Fibroblast of gingiva (primary cell): ENCODE measurements at places on chromosomes 7 and 10.

GRCh38 chr7:151553356-151553755 is 33.7 kb upstream of the RHEB start:
- no peak for DNase-seq

- DNase-seq = no peak
These were observed 138.7 kb upstream of the SMIM30 start for GRCh38 chr7:113256883-113257531.

- DNase-seq = peak; percentile 9
These were observed 878.5 kb downstream of the LRMDA start for GRCh38 chr10:76309741-76310587.

DNA sequence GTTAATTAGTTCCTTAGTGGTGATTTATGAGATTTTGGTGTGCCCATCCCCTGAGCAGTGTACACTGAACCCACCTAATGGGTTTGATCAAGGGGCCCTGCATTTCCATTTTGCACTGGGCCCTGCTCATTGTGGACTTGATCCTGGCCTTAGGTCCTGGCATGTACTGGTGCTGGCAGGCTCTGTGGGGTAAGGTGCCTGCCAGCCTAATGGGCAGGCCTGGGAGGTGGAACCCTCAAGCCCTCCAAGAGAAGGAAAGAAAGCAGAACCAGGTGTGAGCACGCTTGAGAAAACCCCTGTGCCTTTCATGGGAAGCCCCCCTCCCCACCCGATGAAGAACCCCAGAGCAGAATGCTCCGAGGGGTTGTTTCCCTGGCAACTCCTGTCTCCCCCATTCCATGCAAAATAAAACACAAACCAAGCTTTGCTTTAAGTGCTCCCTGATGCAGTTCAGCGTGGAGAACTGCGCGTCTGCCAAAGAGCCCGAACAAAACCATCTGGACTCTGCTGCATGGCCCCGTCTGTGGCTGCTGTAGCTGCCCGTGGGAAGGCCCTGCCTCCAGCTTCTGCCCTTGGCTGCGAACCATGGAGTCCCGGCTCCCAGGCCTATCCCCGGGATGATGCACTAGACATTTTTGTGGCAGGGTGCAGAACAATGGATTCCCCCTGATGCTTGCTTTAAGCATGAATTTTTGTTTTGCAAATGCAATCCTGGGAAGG is 123.3 kb downstream of the PRPF18 start:
- DNase-seq = peak; percentile 53

DNA sequence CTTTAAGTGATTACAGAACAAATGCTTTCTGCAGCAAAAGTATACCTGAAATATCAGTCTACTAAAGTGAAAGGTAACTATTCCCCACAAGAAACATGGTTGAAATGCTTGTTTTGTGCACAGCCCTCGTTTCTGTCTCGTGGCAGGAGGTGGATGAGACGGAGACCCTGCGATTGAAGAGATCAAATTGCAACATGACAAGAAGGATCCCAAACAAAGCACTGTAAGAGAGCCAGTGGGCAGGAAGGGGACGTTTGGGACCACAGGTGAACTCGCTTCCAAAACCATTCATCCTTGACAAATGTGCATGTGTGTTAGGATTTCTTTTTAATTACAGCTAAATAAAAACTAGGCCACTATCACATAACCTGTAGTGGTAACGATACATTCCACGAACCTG is 192.6 kb downstream of the CCSER2 start:
- no peak for DNase-seq

DNA sequence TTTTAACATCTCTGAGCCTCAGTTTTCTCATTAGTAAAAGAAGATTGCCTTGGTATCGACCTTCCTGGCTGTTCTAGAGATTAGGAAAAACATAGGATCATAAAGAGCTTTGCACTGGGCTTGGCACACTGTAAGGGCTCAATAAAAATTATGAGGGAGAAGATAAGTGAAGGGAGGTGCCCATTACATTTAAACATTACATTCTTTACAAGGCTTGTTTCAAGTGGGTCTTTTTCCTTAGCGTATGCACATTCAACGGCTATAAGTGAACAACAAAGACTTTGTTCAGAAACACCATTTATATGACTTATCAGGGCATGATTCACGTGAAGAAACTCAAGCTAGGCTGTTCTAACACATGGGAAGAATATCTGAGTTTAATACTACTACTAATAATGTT is 351.9 kb upstream of the NPVF start:
- DNase-seq = no peak

- DNase-seq = no peak
These were observed 151.0 kb upstream of the FRMD4A start for GRCh38 chr10:14481752-14482151.

GRCh38 chr7:18900236-18900635 is 217.2 kb downstream of the TWIST1 start:
- no peak for DNase-seq

- no peak for DNase-seq
These were observed 354.8 kb upstream of the CELF2 start for GRCh38 chr10:10662716-10663408.

DNA sequence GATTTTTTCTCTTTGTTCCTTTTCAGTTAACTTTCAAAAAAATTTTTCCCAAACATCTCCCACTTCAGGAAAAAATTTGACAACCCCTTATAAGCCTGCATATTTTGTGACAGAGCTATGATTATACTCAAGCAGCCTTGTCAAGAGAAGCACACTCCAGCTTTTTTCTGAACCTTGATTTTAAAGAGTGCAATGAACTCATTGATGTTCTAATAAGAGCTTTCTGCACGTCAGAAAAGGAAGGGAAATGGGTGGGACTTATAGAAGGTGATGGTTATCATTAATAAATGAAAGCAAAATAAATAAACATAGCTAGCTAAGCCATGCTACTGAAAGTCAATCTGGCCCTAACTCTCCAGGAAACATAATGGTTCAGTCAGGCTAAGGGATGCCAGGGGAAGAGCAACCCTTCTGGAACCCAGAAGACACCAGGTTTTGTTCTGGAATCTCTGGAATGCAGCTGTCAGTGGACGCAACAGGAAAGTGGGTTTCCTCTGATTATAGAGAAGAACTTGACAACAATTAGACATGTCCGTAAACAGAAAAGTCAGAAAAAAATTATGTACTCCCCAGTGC is 76.1 kb downstream of the NHLRC2 start:
- DNase-seq = no peak

- DNase-seq = peak; percentile 42
These were observed 2.0 kb downstream of the C10orf105 start for GRCh38 chr10:71717551-71717951.

- no peak for DNase-seq
These were observed 517.6 kb downstream of the KCNMA1 start for GRCh38 chr10:77120012-77120411.

DNA sequence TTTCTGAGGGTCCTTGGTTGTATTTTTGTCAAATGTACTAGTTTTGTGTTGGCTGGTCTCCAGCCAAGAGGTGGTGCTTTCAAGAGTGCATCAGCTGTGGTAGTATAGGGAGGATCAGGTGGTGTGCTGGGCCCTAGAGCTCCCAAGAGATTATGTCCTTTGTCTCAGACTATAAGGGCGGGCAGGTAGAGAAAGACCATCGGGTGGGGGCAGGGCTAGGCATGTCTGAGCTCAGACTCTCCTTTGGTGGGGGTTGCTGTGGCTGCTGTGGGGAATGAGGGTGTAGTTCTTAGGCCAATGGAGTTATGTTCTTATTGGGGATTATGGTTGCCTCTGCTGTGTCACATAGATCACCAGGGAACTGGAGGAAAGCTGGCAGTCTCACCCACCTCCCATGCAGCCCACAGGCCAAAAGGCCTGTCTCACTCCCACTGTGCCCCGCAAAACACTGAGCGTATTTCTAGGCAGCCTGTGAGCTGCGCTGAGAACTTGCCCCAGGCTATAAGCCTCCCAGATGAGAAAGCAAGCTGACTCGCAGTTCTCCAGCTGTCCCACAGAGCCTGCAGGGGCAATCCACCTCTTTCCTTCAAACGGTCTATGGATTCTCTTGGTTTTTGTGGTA is 1066.7 kb downstream of the GRM8 start:
- no peak for DNase-seq

- DNase-seq = no peak
These were observed 17.0 kb downstream of the KCP start for GRCh38 chr7:128893251-128894100.

GRCh38 chr10:29991382-29991781 is 68.0 kb downstream of the JCAD start:
- no peak for DNase-seq

DNA sequence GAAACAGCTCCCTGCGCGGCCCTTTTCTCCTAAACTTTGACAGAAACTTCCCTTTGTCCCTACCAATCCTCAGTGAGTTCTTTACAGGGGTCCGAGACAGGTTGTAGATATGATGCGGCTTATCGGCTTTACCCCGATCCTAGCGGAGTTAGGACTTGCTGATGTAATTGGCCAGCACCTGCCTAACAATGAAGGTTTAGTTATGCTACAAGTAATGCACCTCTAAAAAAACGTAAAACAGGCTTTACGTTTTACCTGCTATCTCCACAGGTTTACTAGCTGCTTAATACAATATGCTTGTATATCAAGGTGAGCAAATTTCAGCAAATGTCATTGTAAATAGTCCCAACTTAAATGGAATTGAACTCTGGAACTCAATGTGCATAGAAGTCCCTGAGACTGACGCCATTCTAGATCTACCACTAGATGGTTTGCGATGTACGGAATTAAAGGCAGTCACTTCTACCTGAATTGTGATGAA is 697 bp upstream of the SNX13 start:
- DNase-seq = no peak

DNA sequence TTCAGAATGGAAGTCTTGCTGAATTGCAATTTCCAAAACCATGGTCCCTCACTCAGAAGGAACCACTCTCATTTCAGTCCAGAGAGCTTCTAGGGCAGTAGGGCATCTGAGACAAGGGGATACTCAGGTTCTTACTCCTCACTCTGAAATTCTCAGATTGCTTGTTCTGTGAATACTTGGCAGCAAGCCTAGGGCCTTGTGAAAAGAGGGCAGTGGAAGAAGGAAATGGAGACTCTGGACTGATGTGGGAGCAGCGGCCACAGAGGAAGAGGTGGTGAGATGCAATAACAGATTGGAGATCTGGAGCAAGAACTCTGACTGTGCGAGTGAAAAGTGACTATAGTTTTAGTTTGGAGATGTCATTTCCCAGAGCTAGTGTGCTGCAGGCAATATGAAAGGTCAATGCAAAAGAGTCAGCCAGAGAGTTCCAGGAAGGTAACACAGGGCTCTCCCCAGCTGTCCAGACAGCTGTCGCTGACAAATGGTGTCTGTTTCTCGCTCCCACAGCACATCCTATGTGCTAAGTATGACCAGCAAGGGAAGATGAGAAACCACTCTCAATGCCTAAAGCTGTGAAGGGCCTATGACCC is 291.6 kb upstream of the KIAA1217 start:
- no peak for DNase-seq

DNA sequence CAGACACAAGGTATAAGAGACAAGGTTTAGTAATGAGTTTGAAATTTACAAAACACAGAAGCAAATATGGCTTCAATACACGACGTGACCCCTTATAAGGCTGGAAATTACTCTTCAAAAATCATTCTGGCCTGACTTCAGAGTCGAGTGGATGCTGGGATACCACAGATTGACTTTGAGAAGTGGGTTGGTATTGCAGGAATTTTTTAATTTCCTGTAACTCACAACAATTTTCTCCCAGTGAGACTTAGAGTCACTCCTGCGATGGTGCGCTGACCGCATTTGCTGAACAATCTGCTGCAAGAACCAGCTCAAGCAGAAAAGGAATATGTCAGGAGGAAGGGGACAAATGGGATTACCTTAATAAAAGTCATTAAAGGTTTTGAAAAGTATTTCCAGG is 132.1 kb downstream of the EMX2 start:
- DNase-seq = no peak

GRCh38 chr10:86372119-86372783 is 5.7 kb upstream of the GRID1 start:
- DNase-seq = no peak

DNA sequence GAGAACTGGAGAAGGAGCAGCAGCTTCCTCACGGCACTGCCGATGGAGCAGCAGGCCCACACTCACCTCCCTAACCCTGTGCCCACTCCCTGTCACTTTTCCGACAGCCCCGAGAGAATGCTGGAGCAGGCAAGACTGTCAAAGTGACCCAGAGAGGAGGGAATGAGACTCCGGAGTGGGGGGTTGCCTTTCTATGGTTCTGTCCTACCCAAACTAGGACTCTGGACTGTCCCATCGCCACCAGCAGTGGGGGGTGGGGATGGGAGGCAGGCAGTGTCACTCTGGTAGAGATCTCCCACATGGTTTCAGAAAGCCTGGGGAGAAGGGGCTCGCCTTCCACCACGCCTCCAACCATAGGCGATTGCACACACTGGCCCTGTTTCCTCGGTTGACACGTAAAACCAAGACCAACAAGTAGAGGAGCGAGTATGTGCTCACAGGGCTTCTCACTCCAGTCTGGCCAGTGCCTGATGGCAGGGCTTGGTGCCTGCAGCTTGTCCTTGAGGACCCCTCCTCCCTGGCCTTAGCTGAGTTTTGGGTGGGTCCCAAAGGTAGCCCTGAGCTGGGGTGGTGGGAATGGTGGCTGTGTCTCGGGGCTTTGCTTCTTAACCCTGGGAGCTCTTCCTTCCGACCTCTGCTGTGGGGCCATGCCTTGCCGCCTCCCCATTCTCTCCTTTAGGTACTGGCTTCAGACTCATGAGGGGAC is 148.5 kb downstream of the PTPN20 start:
- no peak for DNase-seq

- peak; percentile 30 for DNase-seq
These were observed 11.7 kb upstream of the ZNF680 start for GRCh38 chr7:64574540-64575099.

DNA sequence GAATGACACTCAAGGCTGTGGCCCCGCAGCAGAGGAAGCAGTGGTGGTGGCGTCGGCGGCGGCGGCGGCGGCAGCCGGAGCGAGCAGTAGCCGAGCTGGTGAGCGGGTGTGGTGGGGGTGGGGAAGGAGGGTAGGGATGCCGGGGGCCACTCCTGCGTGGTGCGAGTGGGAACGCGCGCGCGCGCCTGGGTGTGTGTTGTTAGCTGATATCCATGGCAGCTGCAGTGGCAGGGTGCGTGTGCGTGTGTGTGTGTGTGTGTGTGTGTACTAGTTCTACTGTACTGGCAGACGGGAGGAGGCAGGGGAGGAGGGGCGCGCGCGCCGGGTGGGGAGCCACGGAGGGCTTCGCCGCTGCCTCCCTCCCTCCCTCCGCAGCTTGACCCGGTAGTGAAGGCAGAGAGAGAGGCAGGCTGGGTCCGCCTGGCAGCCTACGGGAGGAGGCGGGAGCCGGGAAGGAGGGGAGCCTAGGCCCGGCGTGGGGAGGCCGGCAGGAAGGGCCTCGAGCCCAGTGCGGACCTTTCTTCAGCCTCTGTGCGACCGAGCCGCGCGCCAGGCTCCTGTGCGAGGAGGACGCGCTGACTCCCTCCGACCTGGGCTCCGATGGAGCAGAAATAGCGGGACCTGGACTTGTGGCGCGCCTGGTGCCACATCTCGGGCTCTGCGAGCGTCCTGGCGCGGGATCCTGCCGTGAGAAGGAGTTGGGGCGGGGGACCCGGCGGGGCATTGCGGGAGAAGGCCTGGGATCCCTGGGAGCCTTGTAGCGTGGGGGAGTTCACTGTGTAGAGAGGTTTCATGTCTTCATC is at the start of gene MAGI2:
Gene MAGI2 (minus strand): TSS at position 110 of the 803 bp plus-strand sequence. CDS start 347 bp downstream, outside the sequence.
- peak; percentile 94 for DNase-seq

GRCh38 chr7:71236230-71237105 is 104.5 kb downstream of the GALNT17 start:
- no peak for DNase-seq
